ENCODE measurements at places on chromosomes 1 and 21. TPM values are rescaled to one million over a fixed set of nuclear protein-coding genes. Genes with fewer than 3 reads are reported as not detected.

- no peaks in the 10 kb centered on the region for H3K4me1 ChIP-seq
- H3K27ac ChIP-seq, result no peak overlapping the region
- H3K27me3 ChIP-seq, result no peaks in the 10 kb centered on the region
- H3K36me3 ChIP-seq, result no peaks in the 10 kb centered on the region
- no peak for DNase-seq
- H3K4me3 ChIP-seq, result no peak overlapping the region
Measured at GRCh38 chr1:62637392-62638105, 40.2 kb downstream of the ANGPTL3 start.

DNA sequence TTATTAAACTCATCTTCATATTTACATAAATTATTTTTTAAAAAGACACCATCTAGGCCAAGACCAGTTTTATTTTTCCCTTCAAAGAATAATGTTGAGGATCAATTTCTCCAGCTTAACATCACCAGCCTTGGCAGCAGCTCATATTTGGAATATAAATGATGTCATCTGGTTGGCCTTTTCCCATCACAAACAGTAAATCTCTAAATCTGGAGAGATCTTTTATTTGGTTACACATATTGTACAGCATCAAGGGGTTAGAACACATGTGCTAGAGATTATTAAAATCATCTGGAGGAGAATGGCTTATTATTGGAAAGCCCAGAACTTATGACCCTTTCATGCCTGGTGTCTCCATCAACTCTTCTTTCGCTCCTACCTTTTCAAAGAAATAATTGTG is 508.8 kb downstream of the PLPP3 start:
- H3K4me1 ChIP-seq, result no peaks in the 10 kb centered on the region
- no peak for DNase-seq
- H3K36me3 ChIP-seq, result no peaks in the 10 kb centered on the region

GRCh38 chr1:5580926-5581325 is 411.3 kb downstream of the NPHP4 start:
- H3K36me3 ChIP-seq, result no peaks in the 10 kb centered on the region
- no peaks in the 10 kb centered on the region for H3K4me1 ChIP-seq
- no peak overlapping the region for H3K4me3 ChIP-seq
- DNase-seq, result no peak

GRCh38 chr1:174265282-174265681 is 106.0 kb downstream of the RABGAP1L start:
- H3K27me3 ChIP-seq, result no peaks in the 10 kb centered on the region
- H3K36me3 ChIP-seq, result peaks cover 4% of the 10 kb centered on the region
- DNase-seq, result no peak
- no peak overlapping the region for H3K27ac ChIP-seq
- H3K4me3 ChIP-seq, result no peak overlapping the region

Gene KPRP
- not detected for total RNA-seq

Data from natural killer cell (primary cell).